ENCODE measurements at places on chromosomes 16 and 17.

GRCh38 chr16:84502075-84502474 is 2.4 kb downstream of the MEAK7 start:
- no peak for DNase-seq

DNA sequence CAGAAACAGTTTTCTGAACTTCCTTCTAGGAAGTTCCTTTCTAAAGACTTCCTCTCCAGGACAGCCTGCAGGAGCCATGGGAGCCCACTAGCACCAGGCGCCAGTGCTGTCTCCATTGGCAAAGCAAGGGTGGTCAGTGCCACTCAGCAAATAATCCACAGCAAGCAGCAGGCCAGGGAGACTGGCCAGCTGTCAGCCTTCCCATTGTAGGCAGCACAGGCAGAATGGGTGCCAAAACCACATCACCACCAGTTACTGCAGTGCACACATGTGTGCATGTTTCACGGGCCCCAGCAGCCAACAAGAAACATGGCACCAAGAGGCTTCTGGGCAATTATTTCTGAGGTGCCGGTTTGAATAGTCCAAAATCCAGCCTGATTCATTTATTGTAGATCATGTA is 26.7 kb downstream of the DNASE1 start:
- no peak for DNase-seq

DNA sequence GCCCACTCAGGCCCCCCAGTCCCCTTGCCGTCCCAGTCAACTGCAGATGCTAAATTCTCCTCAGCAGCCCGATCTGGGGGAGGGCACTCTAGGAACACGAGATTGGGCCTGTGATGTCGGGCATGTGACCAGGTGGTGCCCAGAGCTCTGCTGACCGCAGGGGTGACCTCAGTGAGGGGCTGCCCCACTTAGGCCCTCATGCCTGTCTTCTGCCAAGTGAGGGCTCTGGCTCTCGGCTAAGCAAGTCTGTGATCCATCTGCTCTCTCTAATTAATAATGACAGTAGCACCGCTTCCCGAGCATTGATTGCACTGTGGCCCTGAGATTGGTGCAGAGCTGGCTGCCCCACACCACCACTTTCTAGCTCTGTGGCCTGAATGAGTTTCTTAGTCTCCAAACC is 138.8 kb downstream of the MRM1 start:
- DNase-seq = no peak

GRCh38 chr16:23615805-23616204 is 19.7 kb upstream of the NDUFAB1 start:
- DNase-seq = no peak

DNA sequence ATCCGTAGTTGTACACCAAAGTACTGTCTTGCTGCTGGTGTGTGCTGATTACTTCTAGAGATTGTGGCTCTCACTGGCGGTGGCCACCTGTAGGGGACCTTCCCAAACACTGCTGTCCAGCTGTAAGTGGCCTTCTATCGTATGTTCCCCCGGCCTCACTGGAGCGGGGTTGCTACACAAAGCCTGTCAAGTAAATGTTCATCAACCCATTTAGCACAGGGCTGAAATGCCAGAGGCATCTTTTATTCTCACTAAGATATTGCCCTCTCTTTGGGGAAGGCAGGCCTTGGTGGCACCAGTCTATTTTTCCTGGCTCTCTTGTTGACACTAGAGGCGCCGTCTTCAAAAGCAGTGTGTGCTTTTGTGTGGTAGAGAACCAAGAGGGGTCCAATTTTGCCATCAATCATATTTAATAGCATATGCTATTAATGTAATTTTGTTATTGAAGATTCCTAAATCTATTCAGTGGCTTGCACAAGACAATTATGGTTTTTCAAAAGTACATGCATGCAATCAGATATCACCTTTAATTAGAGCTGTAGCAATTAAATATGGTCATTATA is 514.4 kb upstream of the SALL1 start:
- DNase-seq = no peak

DNA sequence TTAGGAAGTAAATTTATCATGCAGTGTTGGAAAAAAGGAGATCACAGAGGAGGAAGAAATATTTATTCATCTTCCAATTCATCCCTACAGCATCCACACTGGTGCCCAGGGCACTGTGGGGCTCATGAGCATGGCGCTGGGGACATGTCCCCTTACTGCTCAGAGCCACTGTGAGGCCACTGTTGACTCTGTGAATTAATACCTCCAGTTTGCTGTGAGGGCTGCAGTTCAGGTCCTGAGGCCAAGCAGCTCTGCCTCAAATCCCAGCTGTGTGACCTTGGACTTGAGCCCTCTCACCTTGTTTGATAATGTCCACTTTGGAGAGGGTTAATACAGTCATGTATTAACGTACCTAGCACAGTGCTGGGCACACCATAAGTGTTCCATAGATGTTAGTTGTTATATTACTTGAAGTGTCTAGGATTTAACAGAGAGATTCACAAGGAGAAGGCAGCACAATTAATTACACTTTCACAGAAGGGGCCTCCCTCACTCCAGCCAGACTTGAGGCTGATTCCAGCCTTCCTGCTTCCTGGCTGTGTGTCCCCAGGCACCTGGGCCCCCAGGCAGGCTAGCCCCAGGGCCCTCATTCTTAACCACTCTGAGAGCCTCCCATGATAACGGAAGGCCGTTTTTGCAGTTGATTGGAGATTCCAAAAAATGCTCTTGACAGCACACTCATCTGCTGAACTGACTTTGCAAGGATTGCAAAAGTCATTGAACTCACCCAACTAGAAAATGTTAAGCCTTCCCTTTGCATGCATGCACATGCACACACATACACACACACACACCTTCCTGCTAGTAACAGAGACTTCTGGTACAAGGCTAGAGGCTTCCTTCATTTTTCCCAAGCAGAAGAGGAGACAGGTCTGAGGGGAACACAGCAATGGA is 29.4 kb downstream of the KATNIP start:
- DNase-seq = no peak

- DNase-seq = no peak
Observed at GRCh38 chr16:86748652-86749051, 170.3 kb downstream of the FOXL1 start.

- DNase-seq = no peak
Observed at GRCh38 chr17:82698974-82699442, 510 bp upstream of the RAB40B start.

DNA sequence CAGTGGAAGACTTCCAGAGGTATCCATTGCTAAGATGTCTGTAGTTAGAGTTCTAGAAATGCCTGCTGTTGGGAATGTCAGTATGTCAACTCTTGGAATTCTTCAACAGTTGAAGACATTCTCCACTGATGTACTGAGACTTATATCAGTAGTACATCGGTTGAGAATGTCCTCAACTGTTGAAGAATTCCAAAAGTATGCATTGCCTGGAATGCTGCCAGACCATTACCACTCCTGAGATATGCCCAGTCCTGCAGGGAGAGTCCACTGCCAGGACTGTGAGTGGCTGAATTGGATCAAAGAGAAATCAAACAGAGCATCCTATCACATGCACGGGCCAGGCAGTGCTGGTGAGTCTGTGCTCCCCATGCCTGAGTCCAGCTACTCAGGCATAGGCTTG is 42.0 kb downstream of the IL21R start:
- DNase-seq = no peak

GRCh38 chr17:7886227-7887037 is 2.2 kb upstream of the CHD3 start:
- DNase-seq = peak; percentile 36

Measured in stimulated activated CD8-positive, alpha-beta memory T cell treated with anti-CD3 and anti-CD28 coated beads, Interleukin-7, amount 100 ng/mL, for 4 hours (primary cell).